ENCODE measurements at places on chromosomes 6 and 20.

- peak; percentile 21 for DNase-seq
Observed at GRCh38 chr20:3101737-3102574, 17.4 kb upstream of the AVP start.

- no peak for DNase-seq
Observed at GRCh38 chr6:84738996-84739865, 25.2 kb downstream of the TBX18 start.

GRCh38 chr6:85004361-85004995 lies 240.1 kb upstream of the TBX18 start:
- DNase-seq = no peak

DNA sequence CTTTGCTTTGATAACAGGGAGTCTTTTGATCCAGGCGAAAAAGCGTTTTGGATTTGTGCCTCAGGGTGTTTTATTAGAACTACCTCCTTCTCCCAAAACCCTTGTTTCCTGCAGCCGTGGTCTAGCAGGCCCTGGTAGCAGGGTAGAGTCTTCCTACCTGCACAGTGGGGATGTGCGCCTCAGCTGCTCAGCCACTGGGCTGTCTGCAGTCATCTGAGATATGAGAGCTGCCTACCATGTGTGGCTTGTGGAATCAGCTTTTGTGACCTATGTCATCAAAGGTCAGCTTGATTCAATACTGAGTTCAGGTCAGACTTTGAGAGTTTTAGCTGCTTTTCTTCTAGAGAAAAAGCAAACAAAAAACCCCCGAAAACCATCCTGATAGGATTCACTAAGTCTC lies 279.5 kb downstream of the CLIC5 start:
- no peak for DNase-seq

DNA sequence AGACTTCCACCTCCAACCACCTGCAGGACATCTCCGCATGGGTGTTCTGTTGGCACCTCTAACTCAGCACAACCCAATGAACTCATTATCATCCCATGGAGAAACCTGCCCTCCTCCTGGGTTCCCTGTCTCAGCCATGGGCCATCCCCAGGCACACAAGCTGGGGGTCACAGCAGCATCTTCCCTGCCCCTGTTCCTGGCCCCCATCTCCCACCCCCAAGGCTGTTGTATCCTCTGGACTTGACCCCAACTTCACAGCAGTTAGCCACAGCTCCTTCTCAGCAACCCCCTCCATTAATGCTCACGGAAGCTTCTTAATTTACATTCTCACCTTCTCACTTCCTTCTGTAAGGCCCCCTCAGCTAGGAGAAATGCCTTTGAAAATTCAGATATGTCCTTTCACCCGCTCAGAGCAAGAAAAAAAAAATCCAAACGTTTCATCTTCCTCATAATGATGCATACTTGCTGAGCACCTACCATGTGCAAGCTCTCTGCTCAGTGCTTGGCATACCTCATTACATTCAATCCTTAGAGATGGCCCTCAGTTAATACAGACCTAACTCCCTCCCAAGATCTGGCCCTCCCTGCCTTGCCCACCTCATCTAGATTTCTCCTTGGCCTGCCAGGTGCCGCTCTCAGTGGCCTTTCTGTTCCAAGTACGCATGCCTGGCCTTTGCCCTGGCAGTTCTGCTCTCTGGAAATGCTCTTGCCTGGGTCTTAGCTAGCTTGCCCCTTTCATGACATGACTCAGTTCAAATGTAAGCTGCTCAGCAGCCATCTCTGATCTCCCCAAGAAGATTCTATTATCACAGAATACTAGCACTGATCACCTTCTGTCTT lies 2.5 kb upstream of the NELFCD start:
- no peak for DNase-seq

- no peak for DNase-seq
Observed at GRCh38 chr20:38892091-38892981, 33.9 kb upstream of the FAM83D start.

GRCh38 chr20:35368666-35369423 lies 42.9 kb downstream of the UQCC1 start:
- no peak for DNase-seq

DNA sequence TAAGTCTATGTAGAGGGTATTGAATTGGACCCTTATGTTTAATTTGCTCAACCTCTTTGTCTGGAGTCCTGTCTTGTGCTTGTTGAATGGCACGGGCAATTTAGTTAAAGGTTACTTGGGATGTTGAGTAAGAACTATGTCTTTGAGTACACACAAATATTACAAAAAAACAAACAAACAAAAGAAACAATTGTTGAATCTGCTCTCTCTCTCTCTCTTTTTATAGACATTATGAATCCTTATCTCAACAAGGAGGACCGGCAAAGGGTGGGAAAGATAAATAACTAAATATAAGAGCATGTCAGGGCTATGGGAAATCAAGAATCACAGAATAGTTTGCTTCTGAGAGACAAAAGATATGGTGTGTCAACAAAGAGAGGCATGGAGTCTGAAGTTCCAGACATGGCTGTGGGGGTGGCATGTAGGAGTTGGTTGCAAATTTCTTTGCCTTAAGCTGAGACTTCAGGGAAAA lies 608.6 kb downstream of the UTRN start:
- DNase-seq = no peak

DNA sequence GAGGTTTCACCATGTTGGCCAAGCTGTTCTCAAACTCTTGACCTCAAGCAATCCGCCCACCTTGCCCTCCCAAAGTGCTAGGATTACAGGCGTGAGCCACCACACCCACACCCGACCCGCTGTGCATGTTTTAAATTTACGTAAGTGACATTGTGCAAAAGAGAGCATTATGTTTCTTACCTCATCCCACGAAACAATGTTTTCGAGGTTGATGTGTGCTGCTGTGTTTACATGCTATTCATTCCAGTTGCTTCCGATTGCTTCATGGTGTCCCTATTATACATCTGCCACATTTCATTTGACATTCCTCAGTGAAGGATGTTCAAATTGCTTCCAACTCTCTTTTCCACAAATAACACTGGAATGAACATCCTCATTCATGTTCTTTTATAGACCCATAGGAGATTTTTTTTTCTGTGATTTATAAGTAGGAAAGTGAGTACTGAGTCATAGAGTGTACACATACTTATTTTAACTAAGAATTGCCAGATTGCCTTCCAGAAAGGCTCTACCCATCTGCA lies 403.9 kb upstream of the JARID2 start:
- no peak for DNase-seq

DNA sequence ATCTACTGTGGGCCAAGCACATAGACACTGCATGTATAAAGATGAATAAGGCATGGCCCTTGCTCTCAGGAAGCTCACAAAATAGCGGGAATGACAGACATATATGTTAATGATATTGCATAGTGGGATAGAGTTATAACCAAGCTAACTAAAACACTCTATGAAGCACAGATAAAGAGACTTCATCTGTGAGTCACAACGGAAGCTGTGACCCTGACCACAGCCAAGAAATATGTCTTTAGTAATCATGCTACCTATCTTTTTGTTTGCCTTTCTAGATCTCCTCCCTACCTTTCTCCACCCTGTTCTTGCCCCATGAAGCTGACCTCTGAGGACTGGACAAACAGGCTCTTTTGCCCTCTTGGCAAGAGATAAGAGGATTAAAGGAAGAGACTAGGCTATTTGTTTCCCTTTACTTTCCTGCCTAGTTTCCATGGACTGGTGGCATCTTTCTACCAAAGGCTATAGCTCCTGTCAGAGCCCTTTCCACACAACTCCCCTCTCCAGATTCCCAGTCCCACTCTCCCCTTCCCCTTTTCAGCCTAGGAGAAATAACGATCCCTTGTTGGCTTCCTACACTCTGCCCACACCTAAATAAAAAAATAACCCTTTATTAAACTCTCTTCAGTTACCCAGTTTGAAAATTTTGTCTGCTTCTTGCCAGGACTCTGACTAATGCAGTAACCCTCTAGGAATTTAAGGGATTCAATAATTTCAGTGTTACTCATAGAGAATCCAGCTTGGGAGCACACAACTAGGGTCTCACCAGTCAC lies 504.9 kb upstream of the MARCKS start:
- no peak for DNase-seq

DNA sequence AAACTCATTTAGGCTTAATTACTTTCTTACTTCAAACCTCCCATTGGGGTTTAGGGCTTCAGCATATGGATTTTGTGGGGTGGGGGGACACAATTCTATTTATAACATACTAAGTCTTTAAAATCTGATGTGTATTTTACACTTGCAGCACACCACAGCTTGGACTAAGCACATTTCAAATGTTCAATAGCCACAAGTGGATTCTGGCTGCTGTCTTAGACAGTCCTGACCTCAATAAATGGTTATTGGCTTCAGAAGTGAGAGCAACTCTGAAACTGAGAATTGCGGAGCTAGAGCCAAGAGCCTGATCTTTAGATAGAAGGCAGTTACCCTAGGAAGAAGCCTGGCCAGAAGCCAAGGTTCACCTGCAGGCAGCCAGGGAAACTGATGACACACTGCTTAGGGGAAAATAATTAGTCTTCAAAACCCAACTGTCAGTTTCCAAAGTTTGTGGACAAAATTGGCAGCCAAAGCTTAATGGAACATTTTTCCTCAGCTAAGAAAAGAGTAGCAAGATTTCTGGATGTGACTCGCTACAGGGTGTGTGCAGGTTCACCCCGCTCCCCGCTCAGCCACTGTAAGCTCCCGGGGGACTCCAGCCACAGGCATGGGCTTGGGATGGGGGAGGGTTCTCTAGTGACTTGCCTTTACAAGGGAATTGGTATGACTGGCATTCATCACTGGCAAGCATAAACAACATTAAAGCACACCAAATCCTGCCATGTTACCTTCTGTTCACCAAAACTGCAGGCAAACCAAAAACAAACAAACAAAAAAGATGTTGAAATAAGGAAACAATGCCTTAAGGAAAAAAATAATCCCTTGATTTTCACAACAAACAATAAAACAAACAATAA lies 219.8 kb downstream of the TFAP2A start:
- DNase-seq = no peak

DNA sequence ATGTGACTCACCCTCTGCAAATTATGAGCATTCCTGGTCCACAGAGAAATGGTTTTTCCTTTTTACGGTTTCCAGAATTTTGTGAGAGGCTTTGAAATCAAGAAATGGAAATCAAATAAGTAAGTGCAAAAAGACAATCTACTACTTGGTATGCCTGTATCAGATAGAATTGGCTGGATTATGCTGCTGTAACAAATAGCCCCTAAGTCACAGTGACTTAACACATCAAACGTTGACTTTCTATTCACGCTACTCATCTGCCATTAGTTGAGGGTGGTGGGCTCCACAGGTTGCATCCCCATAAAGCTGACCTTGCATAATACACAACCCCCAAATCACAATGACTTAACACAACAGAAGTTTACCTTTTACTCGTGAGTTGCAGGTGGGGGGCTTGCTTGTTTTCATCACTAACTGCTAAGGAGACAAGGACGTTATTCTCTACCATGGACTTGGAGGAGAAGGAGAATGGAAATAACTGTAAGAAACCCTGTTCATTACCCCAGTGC lies 44.4 kb downstream of the TSHZ2 start:
- no peak for DNase-seq

GRCh38 chr6:71492668-71493067 lies 204.1 kb downstream of the OGFRL1 start:
- DNase-seq = no peak

DNA sequence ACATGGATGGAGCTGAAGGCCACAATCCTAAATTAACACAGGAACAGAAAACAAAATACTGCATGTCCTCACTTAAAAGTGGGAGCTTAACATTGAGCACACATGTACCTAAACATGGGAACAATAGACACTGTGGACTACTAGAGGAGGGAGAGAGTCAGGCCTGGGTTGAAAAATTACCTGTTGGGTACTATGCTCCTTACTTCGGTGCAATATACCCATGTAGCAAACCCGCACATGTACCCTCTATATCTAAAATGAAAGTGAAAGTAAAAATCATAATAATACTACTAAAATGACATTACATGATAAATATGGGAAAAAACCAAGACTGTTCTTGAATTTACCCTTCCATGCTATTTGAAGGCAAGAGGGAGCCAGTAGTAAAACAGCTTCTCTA lies 1273.8 kb upstream of the ADGRB3 start:
- DNase-seq = no peak

GRCh38 chr6:106872049-106872448 lies 102.5 kb downstream of the CD24 start:
- DNase-seq = no peak

DNA sequence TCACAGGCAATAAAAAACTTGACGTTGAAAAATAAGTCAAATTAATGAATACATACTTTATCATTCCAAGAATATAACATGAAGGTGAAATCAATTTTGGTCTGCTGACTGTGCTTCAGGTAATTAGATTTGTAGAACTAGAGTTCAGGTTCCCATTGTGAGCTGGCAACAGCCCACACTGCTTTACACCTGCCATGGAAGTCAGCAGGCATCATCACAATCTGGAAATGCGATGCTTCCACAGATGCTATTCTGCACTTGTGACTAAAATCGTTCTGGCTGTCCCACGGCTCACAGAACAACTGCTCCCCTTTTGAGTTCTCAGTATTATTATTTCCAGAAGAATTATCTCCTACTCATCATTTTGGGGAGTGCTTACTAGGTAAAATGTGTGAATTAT lies 62.6 kb upstream of the THEMIS start:
- no peak for DNase-seq

- no peak for DNase-seq
Observed at GRCh38 chr6:2693231-2693630, 57.5 kb downstream of the MYLK4 start.

GRCh38 chr6:153735761-153736160 lies 303.3 kb upstream of the OPRM1 start:
- DNase-seq = no peak

- no peak for DNase-seq
Observed at GRCh38 chr6:114739656-114740055, 396.8 kb upstream of the HS3ST5 start.

DNA sequence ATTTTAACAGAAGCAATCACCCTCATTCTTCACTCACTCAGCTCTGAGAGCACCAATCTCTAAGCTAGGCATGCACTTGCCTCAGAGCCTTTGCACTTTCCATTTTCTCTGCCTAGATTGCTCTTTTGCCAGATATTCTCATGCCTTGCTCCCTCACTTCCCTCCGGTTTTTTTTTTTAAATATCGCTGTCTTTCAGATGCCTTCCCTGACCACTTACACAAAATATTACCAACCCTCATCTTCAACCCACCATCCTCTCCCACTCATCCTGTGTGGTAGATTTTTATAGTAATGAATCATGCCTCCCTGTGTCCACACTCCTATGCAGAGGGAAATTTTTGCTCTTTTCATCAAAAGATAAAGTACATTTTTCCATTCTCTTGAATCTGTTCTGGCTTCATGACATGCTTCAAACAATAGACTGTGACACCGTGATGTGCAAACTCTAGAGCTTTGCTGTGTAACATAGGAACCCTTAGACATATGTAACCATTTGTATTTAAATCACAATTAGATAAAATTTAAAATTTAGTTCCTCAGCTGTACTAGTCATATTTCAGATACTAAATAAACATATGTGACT lies 437.1 kb downstream of the UTRN start:
- DNase-seq = no peak
